ENCODE measurements at places on chromosomes 5 and 9.

- no peak for DNase-seq
Measured at GRCh38 chr9:78167356-78167755, 68.5 kb upstream of the CEP78 start.

DNA sequence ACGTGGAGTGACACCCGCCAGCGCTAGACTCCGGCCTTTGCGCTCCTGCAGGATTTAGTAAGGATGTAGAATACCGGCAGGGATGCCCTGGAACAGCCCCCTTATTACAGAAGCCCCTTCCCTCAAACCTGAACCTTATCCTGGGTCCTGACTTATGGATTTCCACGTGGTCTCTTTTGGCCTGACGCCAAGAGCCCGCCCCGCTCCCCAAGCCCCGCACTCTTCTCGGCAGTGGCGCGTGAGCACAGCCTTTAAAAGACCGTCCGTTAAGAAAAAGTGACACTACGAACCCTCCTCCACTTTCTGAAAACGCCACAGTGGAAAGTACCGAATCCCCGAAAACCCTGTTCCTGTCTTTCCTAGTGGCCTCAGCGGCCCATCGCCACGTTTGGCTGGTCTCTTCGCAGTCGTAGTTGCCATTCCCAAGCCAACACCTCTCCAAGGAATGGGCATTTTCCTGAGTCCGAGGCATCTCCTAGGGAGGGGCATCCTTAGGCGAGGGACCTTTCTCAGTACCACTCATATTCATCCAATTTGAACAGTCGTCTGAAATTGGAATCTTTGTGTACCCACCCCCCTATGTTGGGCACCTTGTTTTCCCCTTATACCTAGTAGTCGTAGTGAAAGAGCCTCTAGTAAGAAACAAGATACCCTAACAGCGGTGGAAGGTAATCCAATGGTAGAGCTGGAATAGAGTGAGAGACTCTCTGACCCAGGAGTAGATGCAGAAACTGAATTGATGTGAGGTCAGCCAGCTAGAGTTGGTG, 732 bp upstream of the MCIDAS start:
- no peak for DNase-seq

GRCh38 chr9:77585335-77585786, 62.8 kb downstream of the GNA14 start:
- DNase-seq, result no peak

DNA sequence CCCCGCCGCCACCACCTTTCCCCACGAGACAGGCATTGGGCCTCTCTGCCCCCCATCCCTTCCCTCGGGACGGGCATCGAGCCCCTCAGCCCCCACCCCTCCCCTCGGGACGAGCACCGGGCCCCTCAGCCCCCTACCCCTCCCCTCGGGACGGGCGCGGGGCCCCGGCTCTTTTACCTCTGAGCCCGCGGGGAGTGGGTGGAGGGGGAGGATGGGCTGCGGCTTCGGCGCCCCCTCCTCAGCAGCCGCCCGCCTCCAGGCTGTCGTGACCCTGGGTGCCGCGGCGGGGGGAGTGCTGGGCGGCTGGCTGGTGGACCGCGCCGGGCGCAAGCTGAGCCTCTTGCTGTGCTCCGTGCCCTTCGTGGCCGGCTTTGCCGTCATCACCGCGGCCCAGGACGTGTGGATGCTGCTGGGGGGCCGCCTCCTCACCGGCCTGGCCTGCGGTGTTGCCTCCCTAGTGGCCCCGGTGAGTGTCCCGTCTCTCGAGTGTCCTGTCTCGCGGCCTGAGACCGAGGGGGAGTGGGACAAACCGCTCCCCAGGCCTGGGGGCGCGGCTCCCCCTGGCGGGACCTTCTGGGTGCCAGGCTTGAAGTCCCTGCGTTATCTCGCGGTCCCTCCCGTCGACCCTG, 791 bp downstream of the SLC2A8 start:
- no peak for DNase-seq

DNA sequence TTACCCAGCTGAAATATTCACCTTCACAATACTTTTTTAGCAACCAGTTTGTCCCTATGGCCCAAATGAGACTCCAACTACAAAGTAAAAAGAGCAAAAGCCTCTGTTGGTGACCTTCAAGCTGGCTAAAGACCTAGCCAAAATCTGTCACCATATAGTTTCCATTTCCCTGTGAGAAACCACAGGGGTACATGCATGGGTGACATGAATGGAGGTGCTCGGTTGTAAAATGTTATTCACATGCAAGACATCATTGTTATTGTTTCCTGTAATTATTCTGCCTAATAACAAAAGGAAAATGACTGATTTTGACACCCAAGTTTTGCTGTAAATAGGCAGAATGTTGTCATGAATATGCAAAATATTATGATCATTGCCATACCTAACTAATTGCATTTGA, 285.3 kb downstream of the ZNF608 start:
- DNase-seq, result no peak

DNA sequence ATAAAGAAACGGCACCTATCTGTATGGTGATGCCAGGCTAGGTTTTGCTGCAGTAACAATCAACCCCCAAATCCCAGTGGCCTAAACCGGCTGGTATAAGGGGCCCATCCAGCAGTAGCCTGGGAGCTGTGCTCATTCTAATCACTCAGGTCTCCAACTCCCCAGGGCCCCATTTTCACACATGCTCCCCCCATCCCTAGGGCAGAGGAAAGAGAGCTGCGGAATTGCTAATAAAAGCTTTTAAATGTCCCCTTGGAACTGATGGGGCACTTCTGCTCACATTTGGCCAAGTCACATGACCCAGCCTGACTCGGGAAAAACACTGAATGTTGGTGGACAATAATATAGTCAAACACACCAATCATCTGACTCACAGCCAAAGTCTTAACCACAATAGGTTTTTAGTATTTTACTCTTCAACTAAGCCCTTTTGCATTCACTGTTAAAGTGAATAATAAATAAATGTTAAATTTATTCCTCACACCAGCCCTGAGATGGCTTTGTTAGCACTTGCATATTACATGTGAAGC, 1.6 kb downstream of the FBLL1 start:
- DNase-seq, result no peak

- DNase-seq, result no peak
Measured at GRCh38 chr5:158725297-158725851, 374.3 kb downstream of the EBF1 start.

DNA sequence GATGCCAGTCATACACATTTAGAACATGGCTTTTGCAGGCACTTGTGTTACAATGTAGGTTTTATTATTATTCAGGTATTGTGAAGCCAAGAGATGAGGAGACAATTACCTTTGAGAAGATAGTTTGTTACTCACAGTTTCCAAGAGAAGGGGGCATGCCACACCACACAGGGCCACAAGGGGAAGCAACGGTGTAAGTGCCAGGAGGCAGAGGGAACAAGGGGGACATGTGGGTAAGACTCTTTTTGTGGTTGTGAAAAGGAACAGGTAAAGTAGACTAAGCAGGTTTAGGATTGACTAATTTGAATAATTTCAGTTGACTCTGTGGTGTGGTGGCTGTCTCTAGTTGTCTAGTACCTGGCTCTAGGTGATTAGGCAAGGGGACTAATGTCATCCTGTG, 191.2 kb downstream of the TRPM6 start:
- DNase-seq, result no peak
